ENCODE measurements at places on chromosomes 4 and X.

DNA sequence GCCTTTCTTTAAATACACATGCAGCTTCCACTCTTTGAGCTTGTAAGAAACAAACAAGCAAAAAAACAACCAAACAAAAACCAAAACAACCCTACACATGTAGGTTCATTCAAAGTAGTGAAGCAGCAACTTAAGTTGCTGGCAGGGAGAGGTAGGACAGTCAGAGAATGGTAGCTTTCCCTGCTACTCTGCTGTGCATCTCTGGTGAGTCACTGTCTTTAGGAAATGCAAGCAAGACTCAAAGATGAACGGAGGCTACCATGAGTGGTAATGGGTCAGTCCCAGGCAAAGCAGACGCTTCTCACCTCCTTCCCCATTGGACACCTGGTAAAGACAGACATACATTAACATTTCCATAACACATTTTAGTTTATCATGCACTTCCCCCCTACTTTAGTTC is 43.2 kb downstream of the PGRMC2 start:
- DNase-seq: no peak

- DNase-seq: no peak
These were observed 96.7 kb downstream of the SRPX start for GRCh38 chrX:38124000-38124399.

DNA sequence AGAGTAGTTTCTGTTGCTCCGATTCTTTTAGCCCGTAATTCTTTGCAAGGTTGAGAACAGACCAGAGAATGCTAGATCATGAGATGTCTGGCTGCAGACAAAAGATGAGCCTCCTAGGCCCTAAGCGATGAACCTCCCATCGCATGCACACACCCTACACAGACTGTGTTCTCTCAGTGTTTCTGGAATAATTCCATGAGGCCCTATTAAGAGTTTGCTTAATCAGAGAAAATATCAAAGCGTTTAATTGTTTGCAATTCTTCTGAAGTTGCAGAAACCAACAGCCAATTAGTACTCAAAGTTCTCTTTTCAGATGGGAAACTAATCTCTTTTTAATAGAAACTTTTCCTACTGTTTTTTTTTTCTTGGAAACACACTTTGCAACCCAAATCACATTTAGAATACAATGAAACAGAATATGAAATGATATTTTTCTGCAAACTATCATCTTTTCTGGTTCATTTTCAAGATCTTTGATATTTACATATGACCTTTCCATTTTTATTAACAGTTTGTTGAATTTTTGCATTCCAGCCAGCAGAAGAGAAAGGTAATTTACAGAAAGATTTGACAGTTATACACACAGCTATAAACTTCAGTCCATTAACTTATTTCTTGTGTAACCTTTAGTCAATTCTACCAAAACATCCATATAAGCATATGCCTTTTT is 1525.6 kb downstream of the ARAP2 start:
- no peak for DNase-seq

DNA sequence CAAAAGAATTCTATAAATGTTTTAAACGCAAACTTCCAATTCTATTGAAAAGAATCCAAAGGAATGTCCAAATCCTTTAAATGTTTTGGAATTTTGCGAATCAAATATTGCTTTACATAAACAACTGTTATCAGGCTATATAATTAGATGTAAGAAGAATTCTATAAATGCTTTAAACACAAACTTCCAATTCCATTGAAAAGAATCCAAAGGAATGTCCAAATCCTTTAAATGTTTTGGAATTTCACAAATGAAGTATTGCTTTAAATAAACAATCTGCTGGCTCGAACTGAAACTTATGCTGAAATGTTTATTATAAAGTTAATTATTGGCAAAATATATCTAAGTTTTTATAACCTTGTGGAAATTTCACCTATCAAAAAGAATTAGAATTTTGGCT is 16.1 kb downstream of the DAPP1 start:
- DNase-seq: no peak

DNA sequence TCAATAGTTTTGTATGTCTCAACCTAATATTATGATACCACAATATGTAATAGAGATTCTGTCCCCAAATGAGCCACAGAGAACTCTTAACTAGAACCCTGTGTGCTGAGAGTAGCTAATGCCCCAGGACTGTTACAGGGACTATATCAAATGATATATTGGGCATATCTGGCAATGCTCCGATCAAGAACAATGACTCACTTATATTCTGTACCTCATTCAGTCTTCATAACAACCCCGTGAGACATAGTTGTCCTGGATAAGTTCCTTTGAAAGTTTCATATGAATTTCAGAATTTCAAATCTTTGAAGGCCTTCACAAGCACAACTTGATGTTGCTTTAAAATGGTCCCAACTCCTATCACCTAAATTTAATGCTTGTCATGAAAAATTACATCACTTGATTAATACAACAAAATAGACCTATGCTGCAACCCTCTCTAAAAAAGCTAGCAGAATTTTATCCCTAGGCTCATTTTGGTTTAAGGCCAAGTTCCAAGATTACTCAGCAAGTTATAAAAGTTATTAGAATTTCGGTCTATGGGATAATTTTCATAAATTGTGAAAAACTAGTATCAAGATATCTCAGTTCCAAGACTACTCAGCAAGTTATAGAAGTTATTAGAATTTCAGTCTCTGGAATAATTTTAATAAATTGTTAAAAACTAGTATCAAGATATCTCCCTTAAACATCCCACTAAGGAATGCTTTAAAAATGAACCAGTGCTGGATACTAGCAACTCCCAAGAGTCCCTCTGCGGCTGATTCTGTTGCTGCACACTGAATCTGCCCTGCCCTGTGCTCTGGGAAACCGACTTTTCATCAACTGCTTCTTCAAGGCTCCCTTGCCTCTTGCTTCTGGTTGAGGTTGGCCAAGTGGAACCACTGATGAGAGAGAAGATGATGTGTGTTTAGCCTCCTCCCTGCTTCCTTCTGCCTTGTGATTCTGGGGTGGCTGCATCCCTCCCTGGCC is 6.0 kb upstream of the ANXA3 start:
- no peak for DNase-seq

- no peak for DNase-seq
These were observed 521.9 kb downstream of the FAT4 start for GRCh38 chr4:125836597-125837195.

DNA sequence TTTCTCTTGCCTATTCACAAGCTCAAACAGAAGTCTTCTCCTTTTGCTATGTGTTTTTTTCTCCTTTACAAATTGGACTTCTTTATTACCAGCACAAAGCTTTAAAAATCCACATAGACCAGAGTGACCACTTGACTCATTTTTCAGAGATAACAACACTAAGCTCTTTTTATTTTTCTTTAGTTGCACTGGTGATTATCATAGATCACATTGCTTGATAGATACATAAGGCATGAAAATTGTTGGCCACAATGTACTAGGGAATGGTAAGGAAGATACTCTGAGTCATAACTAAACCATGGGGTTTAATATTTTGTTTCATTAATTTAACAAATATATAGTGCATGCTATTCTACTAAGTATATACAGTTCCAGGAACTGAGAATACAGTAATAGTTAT is 159.0 kb downstream of the GASK1B start:
- DNase-seq: no peak

- DNase-seq: no peak
These were observed 25.3 kb upstream of the CT45A1 start for GRCh38 chrX:135688137-135688536.

DNA sequence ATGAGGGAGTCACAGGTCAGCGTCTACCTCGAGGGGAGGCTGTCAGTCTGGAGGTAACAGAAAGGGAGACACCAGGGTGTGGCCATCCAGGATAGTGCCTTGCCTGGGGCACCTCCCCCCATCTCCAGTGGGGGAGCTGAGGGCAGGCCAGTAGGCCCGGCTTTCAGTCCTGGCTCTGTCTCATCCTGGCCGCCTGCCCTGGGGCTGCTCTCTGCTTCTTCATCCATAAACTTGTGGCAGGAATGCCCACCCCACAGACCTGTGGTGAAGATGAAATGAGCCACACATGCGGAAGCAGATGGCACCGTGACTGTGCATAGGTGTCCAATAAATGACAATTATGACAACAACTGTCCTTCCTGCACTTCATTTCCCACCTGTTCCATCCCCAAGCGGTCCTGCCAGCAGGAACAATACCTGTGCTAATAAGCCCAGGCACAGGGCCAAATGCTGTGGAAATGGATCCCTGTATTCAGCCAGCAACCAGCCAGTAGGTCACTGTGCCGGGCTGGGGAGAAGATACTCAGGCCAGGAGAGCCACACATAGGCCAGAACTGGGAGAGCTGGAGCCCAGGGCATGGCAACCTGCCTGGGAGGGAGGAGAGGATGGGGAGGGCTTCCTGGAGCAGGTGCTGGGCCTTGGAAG is 30.2 kb downstream of the TRO start:
- peak; percentile 96 for DNase-seq

DNA sequence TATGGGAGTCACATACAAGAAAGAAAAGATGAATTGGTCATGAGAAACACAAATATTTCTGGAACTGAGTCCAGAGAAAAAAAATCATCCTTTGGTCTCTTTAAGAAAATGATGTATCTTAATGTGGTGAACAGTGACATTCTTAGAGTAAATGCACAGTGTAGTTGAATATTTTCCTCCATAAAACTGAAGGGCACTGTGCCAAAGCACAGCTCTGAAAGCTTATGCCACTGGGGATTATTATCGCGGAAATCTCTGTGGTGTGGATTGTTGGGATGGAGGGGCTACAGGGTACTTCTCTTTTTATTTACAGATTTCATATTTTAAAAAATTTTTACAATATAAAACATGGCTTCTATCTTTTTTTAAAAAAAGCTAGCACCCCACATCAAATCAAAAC is 908.1 kb downstream of the CCSER1 start:
- DNase-seq: no peak

- no peak for DNase-seq
These were observed 120.8 kb downstream of the SH2D1A start for GRCh38 chrX:124467202-124467601.

DNA sequence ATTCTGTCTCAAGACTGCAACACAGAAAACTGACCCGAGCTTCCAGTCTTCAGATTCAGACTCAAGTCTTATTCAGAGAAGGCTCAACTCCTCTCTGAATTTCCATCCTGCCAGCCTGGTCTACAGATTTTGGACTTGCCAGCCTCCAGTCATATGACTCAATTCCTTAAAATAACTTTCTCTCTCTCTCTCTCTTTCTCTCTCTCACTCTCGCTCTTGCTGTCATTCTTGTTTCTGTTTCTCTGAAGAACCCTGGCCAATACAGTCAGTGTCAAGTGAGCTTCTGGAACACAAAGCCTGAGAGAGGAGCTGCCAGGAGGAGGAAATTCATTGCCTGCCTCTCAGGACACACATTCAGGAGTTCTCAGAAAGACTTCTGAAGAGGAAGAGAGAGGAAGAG is 154.9 kb downstream of the PARM1 start:
- DNase-seq: no peak

DNA sequence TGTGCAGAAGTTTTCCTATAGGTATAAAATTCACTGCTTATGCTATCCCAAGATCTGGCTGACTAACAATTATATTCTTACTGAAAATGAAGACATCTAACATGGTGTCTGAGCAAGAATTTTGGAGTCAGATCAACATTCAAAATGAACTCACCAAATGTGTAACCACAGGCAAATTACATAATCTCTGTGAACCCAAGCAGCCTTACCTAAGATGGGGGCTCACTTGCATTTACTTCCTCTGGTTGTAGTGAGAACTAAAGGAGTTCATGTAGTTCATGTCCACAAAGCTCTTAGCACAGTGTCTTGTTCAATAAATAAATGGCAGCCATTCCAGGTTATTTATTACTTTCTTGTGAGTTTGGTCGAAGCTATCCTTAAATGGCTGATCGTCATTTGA is 163.9 kb upstream of the LCORL start:
- no peak for DNase-seq

DNA sequence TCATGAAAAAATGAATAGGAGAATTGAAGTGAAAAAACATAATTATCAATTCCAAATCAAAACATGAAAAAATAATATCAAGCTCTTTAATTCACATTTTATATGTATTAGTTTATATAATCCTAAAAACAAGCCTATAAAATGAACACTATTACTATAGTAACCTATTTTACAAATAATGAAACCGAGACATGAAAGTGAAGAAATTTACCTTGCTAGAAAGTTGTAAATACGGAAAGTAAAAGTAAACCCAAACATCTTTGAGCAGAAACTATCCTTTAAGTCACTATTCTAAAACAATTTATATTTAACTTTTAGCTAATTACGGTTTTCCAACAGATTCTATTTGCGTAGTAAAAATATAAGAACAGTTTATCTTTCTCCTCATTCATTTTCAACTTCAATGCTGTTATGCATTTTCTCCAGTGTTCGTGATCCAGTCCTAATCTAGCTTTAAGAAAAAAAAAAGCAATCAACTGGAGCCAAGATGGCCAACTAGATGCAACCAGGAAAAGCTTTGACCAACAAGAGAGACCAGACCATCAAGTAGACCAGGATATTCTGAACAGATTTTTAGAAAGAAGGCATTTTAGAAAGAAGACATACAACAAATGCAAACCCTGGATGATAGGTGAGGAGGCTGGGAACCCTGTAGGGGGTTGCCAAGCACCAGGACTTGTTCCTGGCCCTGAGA is 67.0 kb downstream of the DDX53 start:
- no peak for DNase-seq

DNA sequence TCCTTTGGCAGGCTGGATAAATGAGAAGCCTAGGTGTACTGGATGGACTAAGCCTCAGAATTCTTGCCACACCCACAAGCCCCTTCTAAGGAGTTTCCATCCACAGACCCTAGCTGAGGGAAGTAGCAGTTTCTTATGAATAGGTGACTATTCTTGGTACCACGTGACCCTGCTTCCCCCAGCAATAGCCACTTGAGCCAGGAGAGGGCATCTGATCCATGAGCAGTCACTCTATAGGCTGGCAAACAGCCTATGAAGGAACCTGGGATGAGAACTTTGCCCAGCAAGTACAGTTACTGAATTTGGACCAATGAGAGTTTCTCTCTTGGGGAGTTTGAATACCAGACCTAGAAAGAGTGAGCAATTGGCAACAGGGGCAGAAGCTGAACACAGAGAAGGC is 84.0 kb downstream of the RTL9 start:
- no peak for DNase-seq

GRCh38 chr4:104015680-104016079 is 295.9 kb upstream of the TACR3 start:
- no peak for DNase-seq

- no peak for DNase-seq
These were observed 53.6 kb downstream of the BLTP1 start for GRCh38 chr4:122205687-122206086.

- no peak for DNase-seq
These were observed 59.0 kb downstream of the RNF150 start for GRCh38 chr4:141074098-141074878.

GRCh38 chr4:2790583-2791517 is 2.0 kb upstream of the SH3BP2 start:
- no peak for DNase-seq

GRCh38 chr4:39528061-39528465 is 824 bp upstream of the UGDH start:
- DNase-seq: peak; percentile 83

DNA sequence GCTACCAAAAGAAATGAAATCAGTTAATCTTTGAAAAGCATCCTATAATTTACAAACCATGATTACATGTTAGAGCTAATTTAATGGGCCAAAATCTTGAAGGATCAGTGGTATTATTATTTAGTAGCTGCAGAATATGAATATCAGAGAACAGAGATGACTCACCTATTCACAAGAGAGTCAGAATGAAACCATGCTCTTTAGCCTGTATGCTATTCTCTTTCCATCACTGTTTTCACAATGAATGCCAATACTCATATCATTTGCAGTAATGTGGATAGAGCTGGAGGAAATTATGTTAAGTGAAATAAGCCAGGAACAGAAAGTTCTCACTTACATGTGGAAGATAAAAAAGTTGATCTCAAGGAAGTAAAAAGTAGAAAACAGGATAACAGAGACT is 414.1 kb downstream of the CENPC start:
- no peak for DNase-seq
